ENCODE measurements at places on chromosomes 1 and 21.

- DNase-seq, result no peak
Measured at GRCh38 chr1:226532553-226532952, 16.0 kb upstream of the STUM start.

DNA sequence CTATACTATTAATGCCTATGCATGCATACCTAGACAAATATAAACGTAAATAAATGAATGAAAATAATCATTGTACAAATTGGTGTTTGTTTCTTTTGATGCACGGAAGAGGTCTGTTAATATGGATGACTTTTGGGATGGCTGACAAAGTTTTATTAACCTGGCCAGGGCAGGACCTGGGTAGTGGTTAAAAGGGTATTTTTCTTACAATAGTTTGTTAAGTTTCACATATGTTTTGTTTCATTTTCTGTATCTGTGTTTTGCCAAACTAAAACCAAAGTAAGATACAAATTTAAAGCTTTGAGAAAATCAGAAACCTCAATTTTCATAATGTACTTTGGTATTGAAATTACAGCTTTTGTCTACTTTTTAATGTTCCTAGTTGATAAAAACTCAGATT is 222.7 kb upstream of the OLFM3 start:
- DNase-seq, result no peak

DNA sequence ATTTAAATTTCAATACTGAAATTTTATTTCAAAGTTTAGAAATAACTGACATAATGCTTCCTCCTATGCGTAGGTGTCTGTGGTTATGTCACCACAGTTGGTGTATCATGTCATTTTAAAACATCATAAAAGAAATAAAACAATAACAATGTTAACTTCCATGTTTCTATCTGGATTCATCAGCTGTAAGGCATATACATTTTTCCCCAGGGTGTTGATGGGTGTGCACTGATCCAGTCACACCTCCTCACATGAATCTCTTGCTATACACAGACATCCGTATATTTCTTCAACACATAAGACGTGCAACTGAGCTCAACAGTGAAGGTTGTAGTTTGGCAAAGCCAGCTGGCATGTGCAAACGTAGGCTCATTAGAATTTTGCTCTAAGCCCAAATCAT is 6.2 kb downstream of the KCNA3 start:
- no peak for DNase-seq

DNA sequence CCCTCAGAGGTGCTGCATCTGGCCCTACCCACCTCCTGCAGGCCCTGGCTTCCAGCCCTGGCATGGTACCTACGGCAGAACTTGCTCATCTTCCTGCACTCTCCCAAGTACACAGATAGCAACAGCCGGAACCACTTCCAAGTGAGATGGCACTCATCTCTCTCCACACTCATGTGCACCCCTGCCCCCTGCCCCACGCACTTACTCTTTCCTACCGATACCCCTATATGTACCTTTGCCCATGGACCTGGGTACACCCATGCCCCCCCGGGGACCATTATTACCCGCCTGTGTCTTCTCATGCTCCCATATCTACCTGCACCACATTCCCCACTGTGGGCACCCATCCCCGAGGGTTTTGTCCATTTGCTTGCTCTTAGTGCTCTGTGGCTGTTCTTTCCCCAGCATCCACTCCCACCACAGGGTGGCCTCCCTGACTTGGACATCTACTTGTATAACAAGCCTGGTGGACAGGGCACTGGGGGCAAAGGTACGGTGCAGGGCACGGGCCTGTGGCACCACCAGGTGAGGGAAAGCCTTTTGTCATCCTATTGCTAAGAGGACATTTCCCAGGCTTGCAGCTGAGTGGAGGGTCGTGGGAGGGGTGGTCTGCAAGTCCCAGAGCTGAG is 14.7 kb downstream of the HYI start:
- no peak for DNase-seq

DNA sequence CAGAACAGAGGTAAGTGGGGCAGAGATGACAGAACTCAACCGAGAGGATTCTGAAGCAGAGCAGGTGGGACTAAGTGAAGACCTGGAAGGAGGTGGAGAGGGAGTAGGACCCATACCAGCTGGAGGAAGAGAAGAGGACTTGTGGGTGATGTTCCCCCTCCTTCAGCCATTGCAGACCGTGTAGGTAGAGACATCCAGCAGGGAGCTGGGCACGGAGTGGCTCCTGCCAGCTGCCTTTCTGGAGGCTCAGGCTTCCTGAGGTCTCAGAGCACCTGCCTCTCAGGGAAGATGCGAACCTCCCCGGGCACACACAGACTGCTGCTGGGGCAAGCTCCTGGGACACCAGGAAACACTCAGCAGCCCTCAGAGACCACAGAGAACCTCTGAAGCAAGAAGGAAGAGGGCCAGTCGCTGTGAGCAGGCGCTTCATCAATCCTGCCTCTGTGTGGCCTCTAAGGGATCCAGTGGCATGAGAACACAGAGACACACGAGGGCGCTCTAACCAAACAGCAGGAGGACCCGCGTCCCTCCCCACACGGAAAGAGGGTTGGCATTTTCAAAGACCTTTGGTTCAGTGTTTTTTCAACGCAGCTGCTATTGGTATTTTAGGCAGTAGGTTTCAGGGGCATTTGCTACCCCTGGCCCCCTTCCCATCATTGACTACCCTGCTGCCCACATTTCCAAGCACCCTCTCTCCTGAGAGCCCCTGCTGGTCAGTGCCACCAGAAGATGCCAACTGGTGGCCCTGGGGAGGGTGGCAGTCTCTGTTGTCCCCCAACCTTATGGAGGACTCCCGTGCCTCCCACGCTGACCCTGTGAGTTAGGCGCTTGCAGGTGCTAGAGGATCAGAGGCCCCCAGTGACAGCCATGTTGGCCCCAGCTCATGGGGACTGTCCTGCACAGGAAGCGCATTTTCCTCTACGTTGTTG is 89.6 kb upstream of the EDN2 start:
- DNase-seq, result peak; percentile 94

GRCh38 chr1:87115317-87115890 is 201.0 kb downstream of the HS2ST1 start:
- DNase-seq, result no peak

- DNase-seq, result peak; percentile 2
Measured at GRCh38 chr1:157626099-157626498, 28.2 kb upstream of the FCRL4 start.

- DNase-seq, result no peak
Measured at GRCh38 chr1:235919833-235920441, 53.2 kb upstream of the LYST start.

DNA sequence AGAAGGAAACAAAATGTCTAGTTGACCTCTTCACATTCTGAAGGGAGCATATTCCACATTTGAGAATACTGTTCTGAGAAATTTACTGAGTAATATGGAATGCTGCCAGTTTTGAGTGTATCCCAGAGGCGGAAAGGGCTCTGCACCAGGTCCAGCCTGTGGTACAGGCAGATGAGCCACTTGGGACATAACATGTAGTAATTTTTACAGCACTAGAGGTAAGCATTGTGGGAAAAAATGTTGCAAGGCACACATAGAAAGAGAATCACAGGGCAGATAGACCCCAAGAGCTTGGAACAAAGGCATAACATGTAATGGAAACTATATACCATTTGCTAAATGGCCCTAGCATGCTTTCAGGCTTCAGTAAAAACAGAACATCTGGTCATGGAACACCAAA is 228.5 kb downstream of the USH2A start:
- DNase-seq, result no peak

DNA sequence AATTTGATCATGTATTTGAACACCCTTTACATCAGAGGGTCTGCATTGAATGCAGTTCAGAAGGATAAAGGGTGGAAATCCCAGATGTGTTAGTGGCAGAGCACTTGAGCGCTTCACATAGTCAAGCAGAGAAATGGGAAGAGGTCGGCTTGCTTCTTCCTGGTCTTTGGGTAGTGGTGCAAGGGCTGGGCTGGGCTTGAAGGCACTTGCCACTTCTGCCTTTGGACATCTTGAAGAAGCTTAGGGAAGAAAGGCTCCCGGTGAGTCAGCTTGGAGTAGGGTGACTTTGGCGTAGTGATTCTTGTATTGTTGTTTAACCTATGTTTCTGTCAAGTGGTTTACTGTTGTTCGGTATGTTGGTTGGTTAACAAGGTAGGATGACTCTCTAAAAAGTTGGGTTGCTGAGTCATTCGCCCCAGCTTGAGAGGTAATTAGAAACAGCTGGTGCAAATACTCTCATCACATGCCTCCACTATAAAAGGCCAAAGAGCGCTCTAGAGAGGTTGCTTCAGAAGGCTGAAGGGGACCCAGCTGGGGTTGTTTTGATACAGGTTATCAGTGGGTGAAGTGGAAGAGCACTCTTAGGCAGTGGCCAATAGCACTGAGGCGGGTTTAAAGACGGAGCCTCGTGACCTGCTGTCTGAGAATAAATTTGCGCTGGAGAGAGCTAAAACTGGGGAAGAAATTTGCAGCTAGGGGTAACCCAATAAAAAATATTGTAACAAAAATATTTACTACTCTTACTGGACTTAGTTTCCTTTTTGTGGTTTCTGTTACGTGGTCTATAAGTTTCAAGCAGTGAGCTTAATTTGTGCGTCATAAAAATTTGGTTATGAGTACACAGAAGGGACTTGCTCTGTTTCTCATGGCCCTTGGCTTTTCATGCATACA is 1.4 kb downstream of the BACH1 start:
- peak; percentile 53 for DNase-seq

GRCh38 chr1:18358600-18358999 is 122.1 kb upstream of the KLHDC7A start:
- DNase-seq, result no peak

DNA sequence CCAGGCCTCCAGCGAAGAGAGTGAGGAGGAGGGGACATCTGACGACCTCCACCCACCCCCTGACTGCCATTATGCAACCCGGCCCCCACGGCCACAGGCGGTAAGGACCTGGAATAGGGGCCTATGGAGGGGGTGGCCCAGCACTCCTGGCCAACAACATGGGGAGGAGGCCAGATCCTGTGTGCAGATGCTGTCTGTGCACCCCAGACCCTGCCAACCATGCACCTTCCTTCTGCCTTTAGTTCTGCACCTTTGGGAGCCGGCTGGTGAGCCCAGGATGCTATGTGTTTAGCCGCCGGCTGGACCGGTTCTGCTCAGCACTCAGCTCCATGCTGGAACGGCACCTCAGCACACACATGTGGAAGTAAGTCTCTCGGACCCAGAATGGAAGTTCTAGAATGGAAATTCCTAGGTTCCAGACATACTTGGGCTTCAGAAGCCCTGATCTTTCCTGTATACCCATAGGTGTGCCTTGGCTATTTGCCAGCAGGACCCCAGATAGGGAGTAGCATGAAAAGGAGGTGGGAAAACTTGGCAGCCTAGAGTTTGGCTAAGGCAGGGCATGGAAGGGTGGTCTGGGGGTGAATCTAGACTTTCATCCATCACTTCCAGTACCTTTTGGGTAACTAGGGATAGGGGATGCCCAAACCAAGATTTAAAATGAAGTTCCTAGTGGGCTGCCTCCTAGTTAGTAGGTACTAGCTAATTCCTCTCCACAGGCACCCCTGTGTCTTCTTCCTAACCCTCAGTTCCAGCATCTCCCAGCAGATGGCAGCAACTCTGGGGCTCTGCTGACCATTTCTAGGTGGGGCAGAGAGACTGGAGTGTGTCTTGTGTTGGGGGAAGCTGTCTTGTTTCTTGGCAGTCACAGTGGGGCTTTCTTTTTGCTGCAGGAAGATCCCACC is 3.6 kb upstream of the CYB561D1 start:
- peak; percentile 80 for DNase-seq

GRCh38 chr1:179637211-179637860 is 45.7 kb downstream of the TDRD5 start:
- no peak for DNase-seq

DNA sequence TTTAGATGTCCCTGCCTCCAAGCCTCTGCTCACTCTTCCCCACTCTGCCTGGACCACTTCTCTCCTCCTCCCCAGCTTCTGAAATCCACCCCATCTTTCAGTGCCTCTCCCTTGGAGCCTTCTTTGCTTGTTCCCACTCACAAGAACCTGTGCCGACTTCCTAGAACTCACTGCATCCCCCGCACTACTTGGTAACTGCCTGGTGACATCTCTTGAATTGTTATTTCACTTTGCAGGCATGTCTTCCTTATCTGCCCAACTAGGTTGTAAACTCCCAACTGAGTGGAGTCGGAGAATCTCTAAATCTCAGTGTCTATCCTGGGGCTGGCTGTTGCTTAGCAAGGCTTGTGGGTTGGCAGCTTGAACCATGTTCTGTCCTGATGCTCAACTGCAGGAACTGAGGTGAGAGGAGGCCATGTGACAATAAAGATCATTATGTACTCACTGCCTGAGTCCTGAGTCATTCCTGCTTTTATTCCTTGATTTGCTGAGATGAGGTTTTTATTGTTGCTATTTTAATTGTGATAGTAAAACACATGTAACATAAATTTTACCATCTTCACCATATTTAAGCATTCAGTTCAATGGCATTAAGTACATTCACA is 3.9 kb downstream of the KPRP start:
- no peak for DNase-seq

DNA sequence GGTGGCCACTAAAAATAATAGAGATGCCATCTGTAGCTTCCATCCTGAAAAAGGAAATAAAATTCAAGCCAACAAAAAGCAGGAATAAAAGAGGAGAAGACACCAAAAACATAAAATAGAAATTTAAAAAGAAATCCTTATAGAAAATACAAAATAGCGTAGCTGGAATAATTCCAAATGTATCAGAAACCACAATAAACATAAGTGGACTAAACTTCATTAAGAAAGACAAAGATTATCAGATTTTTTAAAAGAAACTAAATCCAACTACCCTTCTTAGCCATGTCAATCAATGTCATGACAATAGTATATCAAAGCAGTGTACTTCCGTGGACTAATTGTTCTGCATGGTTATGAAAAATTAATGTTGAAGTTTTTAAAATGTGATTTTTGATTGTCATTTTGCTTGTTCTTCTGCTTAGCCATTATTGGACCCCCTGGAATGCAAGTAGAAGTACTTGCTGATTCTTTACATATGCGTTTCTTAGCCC is 13.2 kb downstream of the IL10RB start:
- no peak for DNase-seq

GRCh38 chr1:174433451-174433850 is 14.3 kb upstream of the GPR52 start:
- DNase-seq, result no peak

DNA sequence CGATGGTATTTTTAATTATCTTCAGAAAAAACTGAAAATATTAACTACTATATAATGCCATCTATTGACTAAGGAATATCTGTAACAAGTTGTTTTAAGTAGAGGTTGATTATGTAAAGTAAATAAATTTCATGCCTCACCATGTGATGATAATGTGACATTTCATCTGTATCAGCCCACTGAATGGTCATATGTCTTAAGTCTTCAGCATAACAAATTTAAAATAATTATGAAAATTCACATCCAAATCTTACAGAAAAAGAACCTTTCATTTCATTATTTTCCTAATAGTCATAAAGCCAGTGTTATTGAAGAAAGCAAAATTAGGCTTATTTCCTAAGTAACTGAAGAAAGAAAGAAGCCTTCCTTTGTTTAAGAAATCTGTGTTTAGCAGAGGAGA is 72.6 kb downstream of the ITGB3BP start:
- DNase-seq, result no peak

DNA sequence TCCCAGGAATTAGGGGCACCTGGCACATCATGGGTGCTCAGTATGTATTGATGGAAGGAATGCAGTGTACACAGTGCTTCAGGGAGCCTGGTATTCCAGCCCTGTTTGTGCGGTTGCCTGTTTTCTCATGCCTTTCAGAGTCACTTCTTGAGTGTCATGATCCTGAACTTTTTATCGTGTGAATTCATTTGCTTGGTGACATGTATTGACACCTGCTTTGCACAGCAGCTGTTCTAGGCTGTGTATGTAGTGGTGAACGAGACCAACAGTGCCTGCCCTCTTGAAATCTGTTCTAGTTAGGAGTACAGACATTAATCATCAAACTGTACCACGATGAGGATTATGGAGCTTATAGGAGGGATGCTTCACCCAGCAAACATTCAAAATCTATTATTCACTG is 6.1 kb downstream of the HTR6 start:
- no peak for DNase-seq

- DNase-seq, result no peak
Measured at GRCh38 chr1:235631816-235632215, 17.8 kb downstream of the GNG4 start.

Measured in Kasumi-1 (cell line).